ENCODE measurements at places on chromosomes 1 and 21. TPM values are rescaled to one million over a fixed set of nuclear protein-coding genes. Genes with fewer than 3 reads are reported as not detected.

The MAP3K21 gene
- 3.2 TPM for total RNA-seq

The PAPPA2 gene
- not detected for total RNA-seq

The FAM151A gene
- not detected for total RNA-seq

The UTS2 gene
- total RNA-seq: not detected

The PLEKHG5 gene
- 8.1 TPM for total RNA-seq

The C1QC gene
- not detected for total RNA-seq

The IQGAP3 gene
- total RNA-seq: 43.6 TPM

All from Daoy (cell line).